ENCODE measurements at places on chromosomes 1 and 21.

- no peak for DNase-seq
Measured at GRCh38 chr21:39681257-39681656, 63.7 kb upstream of the IGSF5 start.

GRCh38 chr1:21909286-21909759 is 27.8 kb downstream of the HSPG2 start:
- no peak for DNase-seq

DNA sequence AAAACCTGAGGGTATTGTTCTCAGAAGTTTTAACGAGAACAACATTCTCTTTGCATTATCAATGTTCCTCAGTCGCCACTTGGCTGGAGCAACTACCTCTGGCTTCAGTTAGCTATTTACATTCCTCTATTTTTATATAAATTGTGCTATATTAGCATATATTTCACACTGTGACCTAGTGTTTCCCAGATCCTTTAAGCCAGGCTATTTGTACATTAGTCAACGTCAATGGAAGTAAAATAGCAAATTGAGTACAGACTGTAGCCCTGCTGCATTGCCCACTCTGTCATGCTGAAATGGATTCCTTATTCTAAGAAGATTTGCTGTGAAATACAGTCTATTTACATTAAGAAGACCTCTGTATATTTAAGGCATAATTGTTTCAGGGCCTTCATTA is 213.8 kb downstream of the ROR1 start:
- DNase-seq = no peak

- DNase-seq = no peak
Measured at GRCh38 chr21:34602061-34602460, 12.9 kb downstream of the RCAN1 start.

- no peak for DNase-seq
Measured at GRCh38 chr1:57406428-57406970, 17.4 kb downstream of the DAB1 start.
